ENCODE measurements at places on chromosomes 3 and 15. TPM values are rescaled to one million over a fixed set of nuclear protein-coding genes. Genes with fewer than 3 reads are reported as not detected.

The ASTE1 gene
- 5.9 TPM for total RNA-seq

The NR2E3 gene
- 0.09 TPM for total RNA-seq

The FOXL2NB gene
- total RNA-seq, result 0.56 TPM

The C15orf40 gene
- 42.2 TPM for total RNA-seq

The CLSTN2 gene
- 0.05 TPM for total RNA-seq

The XCR1 gene
- not detected for total RNA-seq

The BAHD1 gene
- 11.2 TPM for total RNA-seq

The CXCR6 gene
- total RNA-seq, result not detected

The LRRC58 gene
- 12.1 TPM for total RNA-seq

The CELF6 gene
- not detected for total RNA-seq
